ENCODE measurements at places on chromosomes 3 and 15.

GRCh38 chr15:57527382-57528091 is 64.2 kb upstream of the MYZAP start:
- DNase-seq: peak; percentile 18

- no peak for DNase-seq
These were observed 254.6 kb upstream of the SOX14 start for GRCh38 chr3:137509354-137510045.

DNA sequence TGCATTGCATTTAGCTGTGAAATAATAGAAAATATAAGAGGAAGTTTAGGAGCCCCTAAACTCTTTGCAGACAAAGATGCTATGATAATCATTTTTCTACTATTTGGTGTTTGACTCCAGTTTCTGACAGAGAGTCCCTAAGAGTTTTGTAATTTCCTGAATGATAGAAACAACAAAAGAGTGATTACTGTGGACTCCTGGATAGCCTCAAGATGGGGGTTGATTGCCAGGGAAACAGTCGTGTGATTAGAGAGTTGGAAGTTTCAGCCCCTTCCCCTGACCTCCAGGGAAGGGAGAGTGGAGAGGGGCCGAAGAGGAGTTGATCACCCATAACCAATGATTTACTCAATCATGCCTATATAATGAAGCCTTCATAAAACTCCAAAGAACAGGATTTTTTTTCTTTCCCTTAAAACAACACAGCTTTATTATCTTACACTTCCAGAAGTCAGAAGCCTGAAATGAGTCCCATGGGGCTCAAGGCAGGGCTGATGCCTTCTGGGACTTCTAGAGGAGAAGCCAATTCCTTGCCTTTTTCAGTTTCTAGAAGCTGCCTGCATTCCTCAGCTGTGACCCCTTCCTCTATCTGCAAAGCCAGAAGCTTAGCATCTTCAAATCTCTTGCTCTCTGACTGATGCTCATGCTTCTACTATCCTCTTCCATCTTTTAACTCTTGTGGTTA is 292.3 kb upstream of the ZPLD1 start:
- no peak for DNase-seq

GRCh38 chr15:47944637-47945288 is 176.0 kb upstream of the SLC24A5 start:
- no peak for DNase-seq

GRCh38 chr3:43426388-43426787 is 140.0 kb downstream of the SNRK start:
- no peak for DNase-seq

- no peak for DNase-seq
These were observed 3.4 kb downstream of the CLDND1 start for GRCh38 chr3:98519351-98519750.

DNA sequence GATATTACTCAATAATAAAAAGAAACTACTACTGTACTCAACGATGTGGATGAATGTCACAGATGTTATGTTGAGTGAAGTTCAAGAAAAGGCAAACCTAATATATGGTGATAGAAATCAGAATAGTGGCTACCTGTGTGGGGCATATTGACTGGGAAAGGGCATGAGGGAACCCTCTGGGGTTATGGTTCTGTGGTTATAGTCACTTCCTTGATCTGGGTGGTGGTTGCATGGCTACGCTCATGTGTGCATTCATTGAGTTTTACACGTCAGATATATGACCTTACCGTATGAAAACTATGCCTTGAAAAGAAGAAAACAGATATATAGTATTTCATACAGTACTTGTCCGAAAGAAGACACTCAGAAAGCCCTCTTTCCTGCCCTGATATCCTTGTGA is 331.0 kb upstream of the LRRFIP2 start:
- DNase-seq: no peak

DNA sequence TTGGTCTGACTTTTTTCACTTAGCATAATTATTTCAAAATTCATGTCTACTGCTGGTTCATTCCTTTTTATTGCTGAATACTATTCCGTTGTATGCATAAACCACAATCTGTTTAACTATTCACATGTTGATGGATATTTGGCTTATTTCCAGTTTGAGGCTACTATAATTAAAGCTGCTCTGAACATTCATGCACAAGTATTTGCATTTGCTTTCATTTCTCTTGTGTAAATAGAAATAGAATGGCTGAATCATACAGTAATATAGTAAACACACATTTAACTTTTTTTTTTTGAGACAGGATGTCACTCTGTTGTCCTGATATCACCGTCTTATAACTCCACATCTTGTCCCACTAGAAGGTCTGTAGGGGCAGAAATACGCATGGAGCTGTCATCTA is 57.3 kb downstream of the NMNAT3 start:
- DNase-seq: no peak

DNA sequence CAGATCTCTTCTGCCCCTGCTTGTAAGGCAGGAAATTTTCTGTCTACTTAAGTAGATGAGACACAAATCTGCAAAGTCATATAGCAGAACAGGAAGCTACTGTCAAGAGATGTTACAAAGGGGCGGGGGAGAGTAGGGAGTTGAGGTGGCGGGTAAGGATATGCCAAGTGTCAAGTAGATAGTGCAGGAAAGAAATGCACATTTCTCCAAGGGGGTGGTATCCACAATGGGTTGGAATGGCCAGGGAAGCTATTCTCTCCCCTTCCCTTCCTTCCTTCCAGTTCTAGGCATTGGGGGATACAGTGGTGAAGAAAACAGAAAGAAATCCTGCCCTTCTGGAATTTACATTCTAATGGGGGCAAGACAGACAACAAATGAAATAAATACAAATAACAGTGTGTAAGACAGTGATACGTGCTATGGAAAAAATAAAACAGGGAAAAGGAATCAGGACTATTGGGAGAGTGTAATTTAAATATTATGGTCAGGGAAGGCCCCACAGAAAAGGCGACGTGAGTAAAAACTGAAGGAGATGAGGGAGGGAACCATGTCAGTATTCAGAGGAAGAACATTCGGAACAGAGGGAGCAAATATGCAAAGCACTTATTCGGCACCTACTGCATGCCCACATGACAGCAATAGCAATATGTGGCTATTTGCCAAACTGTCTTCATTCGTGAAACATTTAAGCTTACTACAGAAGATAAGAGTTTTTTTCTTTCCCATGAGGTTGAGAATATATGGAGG is 42.8 kb upstream of the RNU6-1 start:
- no peak for DNase-seq

DNA sequence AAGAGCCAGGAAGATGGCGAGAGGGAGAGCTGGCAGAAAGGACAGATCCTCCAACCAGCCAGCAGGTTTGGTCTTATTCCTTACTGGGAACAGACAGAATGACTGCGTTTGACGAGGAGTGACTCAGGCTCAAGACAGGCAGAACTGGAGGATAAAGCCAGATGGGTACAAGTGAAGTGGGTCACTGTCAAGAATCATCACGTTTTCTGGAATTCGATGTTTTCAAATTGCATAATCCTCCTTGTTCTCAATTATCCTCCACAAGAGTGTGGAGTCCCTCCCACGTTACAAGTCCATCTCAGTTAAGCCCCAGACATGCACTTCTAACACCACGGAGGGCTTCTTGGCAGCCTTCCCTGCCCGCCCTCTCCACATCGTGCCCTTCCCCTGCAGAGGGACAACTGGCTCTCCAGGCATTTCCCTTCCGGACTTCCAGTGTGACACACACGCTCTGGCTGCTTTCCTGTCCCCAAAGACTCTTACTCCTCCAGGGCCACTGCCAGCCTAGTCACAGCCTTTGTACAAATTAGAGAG is 183.1 kb downstream of the CHST2 start:
- DNase-seq: no peak

GRCh38 chr15:72203507-72203837 is 5.9 kb upstream of the GRAMD2A start:
- no peak for DNase-seq

DNA sequence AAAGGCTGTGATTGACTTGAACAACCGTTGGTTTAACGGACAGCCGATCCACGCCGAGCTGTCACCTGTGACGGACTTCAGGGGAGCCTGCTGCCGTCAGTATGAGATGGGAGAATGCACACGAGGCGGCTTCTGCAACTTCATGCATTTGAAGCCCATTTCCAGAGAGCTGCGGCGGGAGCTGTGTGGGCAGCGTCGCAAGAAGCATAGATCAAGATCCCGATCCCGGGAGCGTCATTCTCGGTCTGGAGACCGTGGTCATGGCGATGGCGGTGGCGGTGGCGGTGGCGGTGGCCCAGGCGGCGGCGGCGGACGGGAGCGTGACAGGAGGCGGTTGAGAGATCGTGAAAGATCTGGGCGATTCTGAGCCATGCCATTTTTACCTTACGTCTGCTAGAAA is 7.8 kb upstream of the NANOGP8 start:
- no peak for DNase-seq
